Stimulated activated CD8-positive, alpha-beta memory T cell treated with anti-CD3 and anti-CD28 coated beads, Interleukin-15, amount 100 ng/mL, for 1 hour (primary cell): ENCODE measurements at places on chromosomes 4 and X.

- DNase-seq, result no peak
Observed at GRCh38 chrX:103073467-103073866, 9.5 kb upstream of the BEX1 start.

DNA sequence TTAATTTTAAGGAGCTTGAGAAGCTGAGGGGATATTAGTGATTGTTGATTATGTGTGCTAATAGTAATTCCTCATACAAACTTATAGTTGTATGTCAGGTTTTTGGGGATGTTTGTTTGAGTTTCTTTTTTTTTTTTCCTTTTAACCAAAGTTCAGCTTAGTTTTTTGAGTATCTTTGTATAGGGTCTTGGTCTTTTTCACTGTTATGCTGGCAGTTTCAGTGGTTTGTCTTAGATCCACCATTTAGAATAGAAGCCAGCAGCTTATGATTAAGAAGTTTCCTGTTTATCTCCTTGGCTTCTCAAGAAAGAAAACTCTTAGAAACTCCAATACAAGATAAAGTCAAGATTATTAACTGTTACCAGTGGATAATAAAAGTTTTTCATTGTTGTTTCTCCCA is 16.1 kb downstream of the CPEB2 start:
- no peak for DNase-seq

DNA sequence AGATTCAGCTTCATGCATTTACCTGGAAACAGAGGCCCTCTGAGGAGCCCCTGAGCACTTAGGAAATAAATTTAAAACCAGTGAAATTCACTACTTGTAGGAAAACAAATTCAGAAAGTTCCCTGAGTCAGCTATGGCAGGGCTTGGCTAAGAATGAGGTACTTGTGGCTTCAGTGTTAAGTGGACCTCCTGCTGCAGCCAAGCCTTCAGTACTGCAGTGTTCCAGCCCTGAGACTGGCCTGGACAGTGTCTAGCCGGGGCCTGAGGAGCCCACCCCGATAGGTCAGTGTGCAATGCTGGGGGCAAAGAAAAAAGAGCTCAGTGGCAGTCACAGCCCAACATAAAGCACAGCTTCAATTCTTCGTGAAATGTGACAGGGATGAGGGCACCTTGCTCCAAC is 41.9 kb downstream of the F11 start:
- no peak for DNase-seq

GRCh38 chrX:776061-776460 is 145.5 kb downstream of the SHOX start:
- DNase-seq, result no peak

DNA sequence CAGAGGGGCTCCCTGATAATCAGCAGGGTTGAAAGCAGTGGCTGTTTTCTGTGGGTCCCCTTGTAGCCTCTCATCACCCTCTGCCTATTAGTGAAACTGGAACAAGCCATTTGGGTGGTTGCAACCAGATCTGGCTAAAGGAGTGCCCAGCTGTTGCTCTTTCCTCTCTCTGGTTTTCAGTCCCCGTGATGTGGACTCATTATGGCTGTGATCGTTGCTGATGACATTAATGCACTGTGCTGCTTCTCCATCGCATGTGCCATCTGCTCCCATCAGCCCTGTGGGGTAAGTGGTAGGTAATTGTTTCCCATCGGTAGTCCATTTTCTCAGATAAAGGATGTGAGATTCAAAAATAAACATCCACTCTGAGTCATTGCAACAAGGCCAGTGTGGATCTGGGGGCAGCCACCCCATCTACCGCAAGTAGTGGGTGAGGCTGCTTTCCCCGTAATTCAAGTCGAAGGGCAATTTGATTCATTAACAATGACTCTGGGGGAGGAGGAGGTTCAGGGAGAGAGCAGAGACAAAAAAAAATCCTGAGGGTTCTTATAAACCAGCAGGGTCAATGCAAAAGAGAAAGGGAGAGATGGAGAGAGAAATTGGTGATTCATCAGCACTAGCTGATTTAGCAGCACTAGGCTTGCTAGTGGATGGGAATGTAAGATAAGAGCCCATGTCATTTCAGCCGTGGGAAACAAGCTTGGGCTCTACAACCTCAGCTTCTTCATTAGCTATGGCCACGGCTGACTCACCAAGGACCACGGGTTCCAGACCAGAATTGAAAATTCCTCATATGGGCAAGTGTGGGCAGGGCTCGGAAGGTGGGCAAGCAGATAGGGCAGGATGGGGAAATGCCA is 357.8 kb downstream of the MID1IP1 start:
- DNase-seq, result no peak

DNA sequence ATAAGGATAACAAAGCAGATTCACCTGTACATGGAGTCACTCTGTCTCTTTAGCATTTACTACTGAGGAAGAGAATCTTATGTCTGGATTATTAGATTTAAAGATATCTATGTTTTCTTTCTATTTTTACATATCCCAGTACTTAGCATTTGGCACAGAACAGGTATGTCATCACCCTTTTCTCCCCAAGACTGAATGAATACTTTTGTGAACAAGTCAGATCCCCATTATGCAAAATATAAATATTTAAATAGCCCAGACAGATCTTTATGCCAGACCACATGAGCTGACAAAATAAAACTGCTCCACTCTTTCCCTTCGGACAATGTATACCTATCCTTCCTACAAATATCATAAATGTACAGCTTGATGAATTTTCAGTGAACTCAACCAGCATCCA is 94.5 kb downstream of the CASK start:
- no peak for DNase-seq

GRCh38 chr4:157115613-157116335 is 39.8 kb downstream of the GLRB start:
- no peak for DNase-seq

DNA sequence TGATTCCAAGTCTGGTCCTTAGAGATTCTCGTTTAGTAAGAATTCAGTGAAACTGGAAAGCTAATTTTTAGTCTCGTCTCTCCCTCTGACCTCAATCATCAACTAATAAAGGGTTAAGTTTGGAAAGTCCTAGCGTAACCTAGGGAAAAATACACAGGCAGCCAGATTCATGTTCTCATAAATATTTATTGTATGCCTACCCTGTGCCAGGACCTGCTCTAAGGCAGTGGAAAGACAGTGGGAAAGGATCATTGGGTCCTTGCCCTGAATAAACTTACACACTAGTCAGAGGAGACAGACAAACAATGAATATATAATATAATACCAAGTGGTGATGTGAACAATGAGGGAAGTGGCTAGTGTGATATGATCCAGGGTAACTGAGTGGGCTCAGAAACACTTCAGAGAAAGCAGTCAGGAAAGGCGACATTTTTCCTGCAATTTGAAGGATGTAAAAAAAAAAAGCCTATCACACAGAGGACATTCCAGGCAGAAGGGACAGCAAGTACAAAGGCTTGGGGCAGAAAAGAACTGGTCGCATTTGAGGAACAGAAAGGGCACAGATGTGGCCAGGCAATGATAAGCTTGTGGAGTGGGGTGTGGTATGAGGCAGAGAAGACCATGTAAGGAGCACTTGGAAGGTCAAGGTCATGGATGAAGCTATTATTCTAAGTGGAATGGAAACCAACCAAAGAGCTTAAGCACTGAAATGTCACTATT is 128.8 kb downstream of the AMELX start:
- no peak for DNase-seq

GRCh38 chrX:139720136-139720535 is 12.2 kb upstream of the MCF2 start:
- DNase-seq, result no peak

- DNase-seq, result no peak
Observed at GRCh38 chrX:135973025-135973547, 702 bp downstream of the MMGT1 start.

DNA sequence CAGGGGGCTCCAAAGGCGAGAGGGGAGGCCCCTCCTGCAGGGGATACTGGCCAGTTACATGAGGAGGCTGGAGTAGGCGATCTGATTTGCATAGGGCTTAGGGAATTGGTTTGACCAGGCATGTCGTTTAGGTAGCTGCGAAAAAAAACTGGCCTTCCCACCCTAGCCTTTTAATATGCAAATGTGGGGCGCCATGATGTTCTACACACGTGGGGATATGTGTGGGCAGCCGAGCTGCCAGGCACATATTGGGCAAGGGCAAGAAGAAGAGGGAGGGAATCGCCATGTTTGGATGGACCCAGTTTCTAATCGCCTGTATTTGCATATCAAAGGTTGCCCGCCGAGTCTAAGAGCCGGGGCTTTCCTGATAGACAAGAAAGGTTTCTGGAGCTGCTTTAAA is 121.3 kb downstream of the PRKX start:
- DNase-seq, result no peak

DNA sequence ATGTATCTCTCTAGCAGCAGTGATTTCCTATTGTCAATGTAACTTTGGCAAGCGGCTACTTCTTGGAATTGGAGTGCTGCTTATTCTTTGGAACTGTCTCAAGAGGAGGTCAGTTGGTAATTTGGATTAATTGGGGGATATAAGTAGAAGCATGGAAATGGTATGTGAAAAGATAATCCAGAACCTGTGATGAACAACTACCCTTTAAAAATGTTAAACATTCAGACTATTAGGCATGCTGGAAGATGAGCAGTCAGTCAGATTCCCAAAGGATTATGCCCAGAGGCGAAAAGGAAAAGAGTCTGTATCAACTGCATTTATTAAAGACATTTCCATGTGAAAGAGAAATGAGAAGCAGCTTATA is 62.5 kb downstream of the SEC24D start:
- DNase-seq, result no peak

DNA sequence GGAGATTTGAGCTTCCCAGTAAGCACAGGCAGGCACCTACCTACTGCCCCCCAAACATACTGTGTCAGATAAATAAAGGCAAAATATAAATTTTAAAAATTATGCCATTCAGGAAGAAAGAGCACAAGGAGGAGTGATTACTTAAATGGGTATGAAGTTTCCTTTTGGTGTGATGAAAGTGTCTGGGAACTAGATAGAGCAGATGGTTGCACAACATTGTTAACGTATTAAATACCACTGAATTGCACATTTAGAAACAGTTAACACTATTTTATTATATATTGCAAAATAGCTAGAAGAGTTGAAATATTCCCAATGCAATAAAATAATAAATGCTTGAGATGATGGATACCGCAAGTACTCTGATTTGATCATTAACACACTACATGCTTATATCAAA is 374.7 kb upstream of the FGF13 start:
- DNase-seq, result no peak

DNA sequence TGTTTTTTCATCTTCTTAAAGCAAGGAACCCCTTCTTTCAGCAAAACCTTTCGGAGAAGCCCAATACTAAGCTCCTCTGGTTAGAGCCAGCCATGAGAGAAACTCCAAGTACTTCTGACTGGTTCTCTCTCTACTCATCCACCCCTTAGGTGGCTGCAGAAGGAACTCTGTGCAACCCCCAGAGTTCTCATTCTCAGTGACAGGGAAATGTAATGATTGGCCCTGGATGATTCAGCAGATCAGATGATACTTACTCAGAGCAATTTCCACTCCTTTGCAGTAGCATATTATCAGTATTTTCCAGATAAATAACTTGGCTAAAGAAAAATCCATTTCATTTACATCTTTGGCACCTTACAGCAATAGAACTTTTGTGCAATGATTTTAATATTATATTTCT is 3.2 kb downstream of the SPP1 start:
- DNase-seq, result no peak

DNA sequence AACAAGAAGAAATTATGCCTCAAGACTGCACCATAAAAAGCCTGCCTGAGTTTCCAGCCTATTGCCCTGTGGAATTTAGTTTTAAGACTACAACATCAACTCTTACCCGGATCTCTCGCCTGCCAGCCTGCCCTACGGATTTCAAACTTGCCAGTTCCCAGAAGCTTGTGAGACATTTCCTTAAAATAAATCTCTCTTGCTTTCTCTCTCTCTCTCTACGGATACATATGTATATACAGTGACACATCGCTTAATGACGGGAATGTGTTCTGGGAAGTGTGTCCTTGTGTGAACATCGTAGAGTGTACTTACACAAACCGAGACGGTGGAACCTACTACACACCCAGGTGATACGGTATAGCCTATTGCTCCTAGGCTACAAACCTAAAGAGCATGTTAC is 79.5 kb downstream of the CLNK start:
- DNase-seq, result no peak

GRCh38 chr4:158850800-158851644 is 82.2 kb downstream of the FNIP2 start:
- DNase-seq, result no peak

GRCh38 chr4:158490629-158491028 is 31.1 kb upstream of the RXFP1 start:
- no peak for DNase-seq

DNA sequence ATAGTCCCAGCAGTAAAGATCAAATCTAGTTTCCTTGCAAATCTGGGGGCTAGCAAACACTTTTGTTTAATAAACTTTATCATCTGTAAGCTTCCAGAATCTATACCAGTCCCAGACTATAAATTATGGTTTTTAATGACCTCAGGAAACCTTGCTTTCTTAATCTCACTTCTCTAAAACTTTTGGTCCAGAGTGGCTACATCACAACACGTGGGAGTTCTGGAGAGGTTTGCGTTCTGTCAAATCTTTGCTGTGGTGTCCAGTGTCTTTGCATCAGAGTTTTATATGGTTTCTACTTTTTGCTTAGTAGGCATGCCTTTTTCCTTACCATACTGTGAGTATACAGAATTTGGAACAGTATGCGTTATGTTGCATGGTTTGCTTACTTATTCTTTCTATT is 193.9 kb downstream of the ANK2 start:
- DNase-seq, result no peak

DNA sequence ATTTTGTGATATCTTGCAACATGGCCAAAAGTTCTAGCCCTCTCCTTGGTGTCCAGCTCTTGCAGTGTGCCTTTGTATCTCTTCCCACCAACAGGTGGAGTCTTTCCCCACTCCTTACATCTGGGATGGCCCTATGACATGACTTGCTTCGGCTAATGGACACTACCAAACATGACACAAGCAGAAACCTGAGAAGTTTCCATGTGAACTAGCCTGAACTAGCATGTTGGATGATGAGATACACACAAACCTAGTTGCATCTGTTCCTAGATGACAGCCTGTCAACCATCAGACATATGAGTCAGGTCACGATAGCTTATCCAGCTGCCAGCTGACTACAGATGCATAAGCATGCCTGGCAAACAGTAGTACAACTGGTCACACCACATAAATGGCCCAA is 207.5 kb upstream of the FTHL17 start:
- DNase-seq, result no peak

DNA sequence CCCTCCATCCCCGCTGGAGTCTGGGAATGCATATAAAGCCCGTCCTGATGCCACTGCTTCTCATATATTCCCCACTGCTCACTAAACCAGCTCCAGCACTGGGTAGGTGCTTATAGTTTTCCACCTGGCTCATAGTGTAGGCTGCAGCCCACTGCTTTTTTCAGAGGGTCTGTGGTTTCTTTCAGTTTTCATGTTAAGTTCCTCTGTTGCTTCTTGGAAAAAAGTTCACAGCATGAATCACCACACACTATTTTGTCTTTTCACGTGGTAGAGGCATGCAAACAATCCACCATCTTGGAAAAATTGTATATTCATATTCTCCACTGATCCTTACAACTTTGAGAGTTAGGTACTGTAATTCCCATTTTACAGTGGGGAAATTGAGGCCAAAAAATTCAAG is 39.4 kb downstream of the DCLK2 start:
- DNase-seq, result no peak

GRCh38 chrX:153454901-153455550 is 9.2 kb upstream of the TREX2 start:
- DNase-seq, result no peak

GRCh38 chrX:34956916-34957315 is 14.3 kb downstream of the FAM47B start:
- DNase-seq, result no peak
